A549 treated with Mapracorat at 1 μM for 4 hours (cell line): ENCODE measurements at places on chromosomes 5 and 9. TPM values are rescaled to one million over a fixed set of nuclear protein-coding genes. Genes with fewer than 3 reads are reported as not detected.

The FOXI1 gene
- total RNA-seq: not detected in 5 replicates

The PCDH1 gene
- 2.2 to 3.8 TPM (median 3.0 TPM) in 5 replicates for total RNA-seq

The COL23A1 gene
- not detected in 5 replicates for total RNA-seq

The GLRA1 gene
- not detected in 5 replicates for total RNA-seq

The KIAA1958 gene
- total RNA-seq: 1.2 to 2.9 TPM (median 2.3 TPM) in 5 replicates

The GFI1B gene
- 0.09 to 0.17 TPM (median 0.16 TPM) in 3 of 5 replicates, not detected in the others for total RNA-seq

The PLPPR1 gene
- not detected in 5 replicates for total RNA-seq

The OR1Q1 gene
- total RNA-seq: not detected in 5 replicates

The HMCN2 gene
- total RNA-seq: 0.02 to 0.12 TPM (median 0.06 TPM) in 4 of 5 replicates, not detected in the other

The EQTN gene
- total RNA-seq: 0.22 TPM in 1 of 5 replicates, not detected in the others

The ALDH1A1 gene
- total RNA-seq: 4,422 to 5,926 TPM (median 5,467 TPM) in 5 replicates

The NUTM2F gene
- total RNA-seq: 0.06 to 0.07 TPM in 2 of 5 replicates, not detected in the others

The NKD2 gene
- total RNA-seq: 16.2 to 22.8 TPM (median 21.8 TPM) in 5 replicates

The FRMD3 gene
- 4.2 to 6.5 TPM (median 4.4 TPM) in 5 replicates for total RNA-seq

The GM2A gene
- 16.1 to 18.1 TPM (median 17.1 TPM) in 5 replicates for total RNA-seq

The BARHL1 gene
- 0.07 TPM in 1 of 5 replicates, not detected in the others for total RNA-seq

The IL33 gene
- total RNA-seq: 0.23 to 0.63 TPM (median 0.33 TPM) in 5 replicates

The SLC36A2 gene
- total RNA-seq: not detected in 5 replicates

The SUSD3 gene
- total RNA-seq: 0.56 to 1.6 TPM (median 0.66 TPM) in 5 replicates

The DUSP1 gene
- total RNA-seq: 480 to 624 TPM (median 602 TPM) in 5 replicates

The ZBTB5 gene
- 6.4 to 8.4 TPM (median 7.7 TPM) in 5 replicates for total RNA-seq

The KCNN2 gene
- 0.08 to 0.15 TPM (median 0.11 TPM) in 4 of 5 replicates, not detected in the other for total RNA-seq

The GCNT4 gene
- total RNA-seq: 0.27 to 0.40 TPM (median 0.36 TPM) in 5 replicates

The TSSK1B gene
- not detected in 5 replicates for total RNA-seq

The SPATA31D4 gene
- total RNA-seq: not detected in 5 replicates

The SLC1A3 gene
- 0.05 to 0.27 TPM in 2 of 5 replicates, not detected in the others for total RNA-seq

The HAPLN1 gene
- not detected in 5 replicates for total RNA-seq

The FAM163B gene
- not detected in 5 replicates for total RNA-seq

The PLEKHG4B gene
- 0.88 to 1.7 TPM (median 1.4 TPM) in 5 replicates for total RNA-seq

The ST8SIA4 gene
- total RNA-seq: 0.20 to 0.38 TPM (median 0.29 TPM) in 5 replicates

The STPG3 gene
- total RNA-seq: not detected in 5 replicates

The CDC20B gene
- 0.07 to 0.09 TPM (median 0.09 TPM) in 4 of 5 replicates, not detected in the other for total RNA-seq

The NEUROG1 gene
- total RNA-seq: not detected in 5 replicates

The MCC gene
- total RNA-seq: 0.14 to 0.33 TPM (median 0.24 TPM) in 5 replicates

The NR4A3 gene
- 1.7 to 2.9 TPM (median 2.0 TPM) in 5 replicates for total RNA-seq

The ZNF354C gene
- total RNA-seq: 0.62 to 0.80 TPM (median 0.73 TPM) in 5 replicates

The SPATA31A3 gene
- not detected in 5 replicates for total RNA-seq

The SPATA31E1 gene
- total RNA-seq: not detected in 5 replicates

The PCDHGB3 gene
- total RNA-seq: 0.10 to 0.31 TPM (median 0.21 TPM) in 5 replicates

The TOPORS gene
- 10.7 to 14.0 TPM (median 12.4 TPM) in 5 replicates for total RNA-seq

The MUSK gene
- total RNA-seq: not detected in 5 replicates

The PCDHB15 gene
- total RNA-seq: 0.06 to 0.11 TPM (median 0.10 TPM) in 3 of 5 replicates, not detected in the others

The MXD3 gene
- 14.2 to 23.9 TPM (median 16.8 TPM) in 5 replicates for total RNA-seq

The PDE6A gene
- total RNA-seq: 0.20 to 0.43 TPM (median 0.25 TPM) in 5 replicates

The GFRA3 gene
- total RNA-seq: 0.18 TPM in 1 of 5 replicates, not detected in the others

The SCGB3A1 gene
- not detected in 5 replicates for total RNA-seq

The PFN3 gene
- total RNA-seq: not detected in 5 replicates

The UBE2D2 gene
- 124 to 183 TPM (median 163 TPM) in 5 replicates for total RNA-seq

The SHOC1 gene
- total RNA-seq: 0.02 TPM in 1 of 5 replicates, not detected in the others

The ALDH7A1 gene
- 67.2 to 79.7 TPM (median 75.2 TPM) in 5 replicates for total RNA-seq

The PPP2R2B gene
- 0.10 to 0.24 TPM (median 0.12 TPM) in 3 of 5 replicates, not detected in the others for total RNA-seq

The FBLL1 gene
- 0.08 to 0.25 TPM (median 0.10 TPM) in 3 of 5 replicates, not detected in the others for total RNA-seq

The PCA3 gene
- not detected in 5 replicates for total RNA-seq
